A549 treated with CORT108297 at 1 μM for 4 hours (cell line): ENCODE measurements at places on chromosomes 3 and 15. TPM values are rescaled to one million over a fixed set of nuclear protein-coding genes. Genes with fewer than 3 reads are reported as not detected.

ECE2 gene
- total RNA-seq = not detected in 5 replicates

GMNC gene
- not detected in 5 replicates for total RNA-seq

OCA2 gene
- 0.05 to 0.24 TPM (median 0.15 TPM) in 5 replicates for total RNA-seq

PRICKLE2 gene
- total RNA-seq = 1.9 to 2.3 TPM (median 2.0 TPM) in 5 replicates

CCR9 gene
- total RNA-seq = not detected in 5 replicates

TUSC7 gene
- total RNA-seq = not detected in 5 replicates

ZPLD1 gene
- total RNA-seq = 0.03 to 0.07 TPM (median 0.05 TPM) in 4 of 5 replicates, not detected in the other

LIPH gene
- total RNA-seq = 6.2 to 7.0 TPM (median 6.8 TPM) in 5 replicates

FBXO40 gene
- not detected in 5 replicates for total RNA-seq
